ENCODE measurements at places on chromosomes 5 and 9.
A peak's percentile ranks its signal among the peaks of the same experiment; 100 is the strongest.

DNA sequence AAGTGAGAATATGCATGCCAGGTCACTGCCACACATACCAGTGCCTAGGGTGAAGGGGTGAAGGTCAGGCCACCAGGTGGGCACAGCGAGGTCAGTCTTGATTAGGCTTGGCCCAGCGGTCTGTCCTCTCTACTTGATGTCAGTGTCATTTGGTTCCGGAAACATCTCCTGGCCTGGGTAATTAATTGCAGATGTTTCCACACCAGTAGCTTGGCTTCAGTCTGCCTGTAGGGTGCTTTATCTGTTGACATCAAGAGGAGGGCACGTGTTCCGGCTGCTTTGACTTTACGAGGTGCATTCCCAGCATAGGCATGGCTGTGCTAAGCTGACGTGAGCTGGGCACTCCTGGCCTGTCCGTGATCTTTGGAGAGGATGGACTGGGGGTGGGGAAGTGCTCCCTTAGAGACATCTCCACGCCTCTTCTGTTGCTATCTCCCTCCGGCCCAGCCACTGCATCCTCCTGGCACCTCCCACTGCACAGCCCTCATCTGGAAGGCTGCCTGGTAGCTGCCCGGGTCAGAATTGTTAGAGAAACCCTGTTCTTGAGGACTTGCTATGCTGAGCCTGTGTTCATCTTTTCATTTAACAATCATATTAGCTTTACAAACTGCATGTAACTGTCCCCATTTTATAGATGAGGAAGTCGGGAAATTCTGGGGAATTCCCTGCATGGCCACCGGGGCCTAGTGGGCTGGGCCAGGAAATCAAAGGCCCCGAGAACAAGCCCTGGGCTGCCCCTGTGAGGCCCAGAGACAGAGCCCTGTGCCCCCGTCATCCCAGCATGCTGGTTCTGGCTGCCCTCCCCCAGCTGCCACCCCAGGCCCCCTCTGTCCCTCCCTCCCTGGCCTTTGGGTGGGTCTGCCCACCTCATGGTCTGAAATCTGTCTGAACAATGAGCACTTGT lies 29.1 kb downstream of the JADE2 start:
- no peak for DNase-seq

DNA sequence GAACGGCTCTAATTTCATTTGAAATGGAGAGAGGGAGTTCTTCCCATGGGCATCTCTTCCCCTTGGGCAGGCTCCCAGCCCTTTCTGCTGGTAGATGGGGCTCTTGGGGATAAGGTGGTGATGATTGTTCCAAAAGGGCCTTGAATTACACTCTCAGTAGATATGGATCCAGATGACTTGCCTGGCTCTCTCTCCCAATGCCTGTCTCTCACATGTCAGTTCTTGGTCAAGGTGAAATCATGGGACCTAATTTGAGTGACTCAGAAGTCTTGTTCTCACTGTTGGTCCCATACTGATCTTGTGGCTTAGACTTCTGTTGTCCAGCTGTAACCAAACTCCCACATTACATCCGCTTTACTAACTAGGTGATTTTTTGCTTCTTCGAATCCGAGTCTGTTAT lies 317.0 kb upstream of the RFX3 start:
- no peak for DNase-seq

GRCh38 chr9:136137321-136138265 lies 18.9 kb upstream of the TMEM250 start:
- no peak for DNase-seq

DNA sequence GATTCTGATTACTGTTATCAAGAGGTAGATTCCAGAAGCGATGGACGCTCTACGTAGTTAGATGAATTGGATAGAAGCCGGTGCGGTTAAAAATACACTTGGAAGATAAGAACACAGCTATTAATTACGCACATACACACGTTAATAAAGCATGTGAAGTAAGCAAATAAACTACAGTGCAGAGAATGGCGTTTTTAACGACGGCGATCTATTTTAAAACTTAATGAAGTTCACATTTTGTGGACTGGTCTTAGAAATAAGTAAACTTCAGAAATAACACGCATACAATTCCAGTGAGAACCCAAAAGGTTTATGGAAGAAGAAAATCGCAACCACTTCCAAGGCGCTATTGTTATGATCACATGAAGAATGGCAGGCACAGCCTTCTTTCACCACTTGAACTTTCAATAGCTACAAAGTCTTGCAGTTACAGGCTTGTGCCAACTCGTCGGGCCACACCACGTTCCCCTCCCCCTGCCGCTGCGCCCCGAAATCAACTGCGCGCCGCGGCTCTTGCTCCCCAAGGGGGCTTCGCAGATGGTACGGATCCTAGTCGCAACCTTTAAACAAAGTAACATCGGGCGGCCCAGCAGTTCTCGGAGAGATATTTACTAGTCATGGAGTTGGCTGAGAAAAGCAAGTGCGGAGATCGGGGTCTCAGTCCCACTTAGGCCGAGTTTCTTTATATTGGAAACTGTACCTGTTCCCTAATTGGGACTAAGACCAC lies 866 bp upstream of the SEMA6A start:
- no peak for DNase-seq

DNA sequence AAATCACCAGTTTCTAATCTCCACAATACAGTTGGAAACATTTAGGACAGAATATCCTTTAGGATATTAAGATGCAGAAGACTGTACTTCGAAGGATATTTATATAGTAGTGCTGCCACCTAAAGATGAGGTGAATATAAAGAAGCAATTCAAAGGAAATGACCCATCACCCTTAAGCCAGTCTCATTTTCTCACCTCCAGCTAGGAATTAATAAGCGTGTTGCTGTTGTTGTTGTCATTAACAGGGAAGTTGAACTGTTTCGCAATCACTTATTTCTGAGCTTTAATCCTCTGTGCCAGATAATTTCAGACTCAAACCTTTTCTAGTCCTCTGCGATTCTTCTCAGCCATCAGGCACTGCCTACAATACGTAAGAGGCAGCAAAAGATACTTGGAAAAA lies 7.8 kb upstream of the PURA start:
- no peak for DNase-seq

DNA sequence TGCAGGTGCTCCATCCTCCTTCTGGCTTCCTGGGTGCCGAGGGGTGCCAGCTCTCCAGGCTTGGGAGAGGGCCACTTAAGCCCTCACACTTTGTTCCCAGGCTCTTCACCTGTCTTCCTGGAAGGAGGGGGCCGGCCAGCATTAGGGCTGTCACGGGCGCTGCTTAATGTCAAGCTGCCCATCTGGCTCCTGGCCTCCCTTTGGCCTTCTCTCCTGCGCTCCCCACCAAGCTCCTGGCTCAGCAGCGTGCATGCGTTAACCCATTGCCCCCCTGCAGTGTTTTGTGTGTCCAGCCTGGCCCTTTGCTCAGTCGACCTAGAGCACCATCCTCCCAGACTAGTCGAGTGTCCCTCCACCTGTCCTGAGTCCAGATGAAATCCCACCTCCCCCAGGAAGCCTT lies 21.3 kb downstream of the NTNG2 start:
- no peak for DNase-seq

DNA sequence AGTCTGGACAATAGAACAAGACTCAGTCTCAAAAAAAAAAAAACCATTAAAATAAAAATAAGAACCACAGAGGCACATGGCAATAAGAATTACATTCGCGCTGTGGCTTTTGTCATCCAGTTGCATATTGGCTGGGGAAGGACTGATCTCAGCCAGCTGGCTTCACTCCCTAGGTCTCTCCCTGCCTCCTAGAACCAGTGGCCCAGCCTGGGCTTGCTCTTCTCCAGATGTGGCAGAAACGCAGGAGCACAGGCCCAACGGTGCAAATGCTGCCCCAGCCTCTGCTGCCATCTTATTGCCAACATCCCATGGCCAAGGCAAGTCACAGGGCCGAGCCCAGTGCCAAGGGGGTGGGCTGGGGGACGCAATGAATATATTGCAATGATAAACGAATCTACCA lies 37.0 kb downstream of the NKX2-5 start:
- no peak for DNase-seq

DNA sequence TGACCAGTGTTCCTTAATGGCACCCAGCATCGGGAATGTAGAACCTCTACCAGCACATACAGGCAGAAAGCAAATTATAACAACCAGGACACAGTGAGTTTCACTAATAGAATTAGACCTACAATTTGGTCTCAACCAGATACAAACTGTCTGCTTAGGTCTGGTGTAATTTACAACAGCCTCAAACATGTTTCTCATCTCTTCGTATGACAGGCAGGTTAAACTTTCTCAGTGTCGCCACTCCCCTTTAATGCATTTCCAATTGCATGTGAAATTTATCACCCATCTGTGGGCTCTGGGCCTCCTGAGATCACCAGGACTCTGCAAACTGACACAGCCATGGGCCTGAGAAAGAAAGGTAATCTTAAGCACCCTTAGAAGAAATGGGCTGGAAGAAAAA lies 218.7 kb downstream of the DCP2 start:
- DNase-seq = no peak

GRCh38 chr5:58750036-58750435 lies 167.2 kb downstream of the RAB3C start:
- no peak for DNase-seq

DNA sequence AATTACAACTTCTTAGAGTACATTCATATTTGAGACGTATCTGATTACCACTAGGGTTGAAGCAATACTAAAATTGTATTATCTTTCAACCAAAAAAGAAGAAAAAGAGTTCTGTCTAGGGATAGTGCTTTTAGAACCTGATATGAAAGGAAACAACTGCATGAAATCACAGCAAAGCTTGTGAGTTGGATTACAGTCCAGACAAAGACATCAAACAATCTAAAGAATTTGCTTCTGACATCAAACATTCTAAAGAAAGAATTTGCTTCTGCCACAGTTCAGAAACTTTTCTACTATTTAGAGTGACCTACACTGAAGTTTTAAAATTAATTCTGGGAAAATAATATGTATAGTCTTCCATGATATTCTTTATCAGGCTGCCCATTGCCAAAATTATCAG lies 1141.1 kb upstream of the ACO1 start:
- DNase-seq = no peak

GRCh38 chr9:104856413-104856941 lies 71.5 kb downstream of the ABCA1 start:
- DNase-seq = no peak

DNA sequence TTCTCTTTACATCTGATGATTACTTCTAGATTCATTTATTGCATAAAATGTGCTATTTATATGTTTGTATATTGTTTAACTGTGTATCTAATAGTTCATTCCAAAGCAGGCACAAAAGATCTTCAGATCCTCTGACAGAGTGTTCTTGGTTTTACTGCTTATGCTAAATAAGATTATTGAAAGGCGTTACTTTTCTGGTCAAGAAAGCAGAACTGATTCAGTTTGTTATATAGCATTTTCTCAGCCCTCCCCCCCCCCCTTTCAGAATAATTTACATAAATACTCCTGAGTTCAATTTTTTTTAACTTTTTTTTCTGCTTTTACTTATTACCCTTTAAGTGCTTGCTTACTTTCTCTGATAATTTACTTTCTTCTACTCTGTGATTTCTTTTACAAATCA lies 15.4 kb downstream of the CDC42SE2 start:
- no peak for DNase-seq

DNA sequence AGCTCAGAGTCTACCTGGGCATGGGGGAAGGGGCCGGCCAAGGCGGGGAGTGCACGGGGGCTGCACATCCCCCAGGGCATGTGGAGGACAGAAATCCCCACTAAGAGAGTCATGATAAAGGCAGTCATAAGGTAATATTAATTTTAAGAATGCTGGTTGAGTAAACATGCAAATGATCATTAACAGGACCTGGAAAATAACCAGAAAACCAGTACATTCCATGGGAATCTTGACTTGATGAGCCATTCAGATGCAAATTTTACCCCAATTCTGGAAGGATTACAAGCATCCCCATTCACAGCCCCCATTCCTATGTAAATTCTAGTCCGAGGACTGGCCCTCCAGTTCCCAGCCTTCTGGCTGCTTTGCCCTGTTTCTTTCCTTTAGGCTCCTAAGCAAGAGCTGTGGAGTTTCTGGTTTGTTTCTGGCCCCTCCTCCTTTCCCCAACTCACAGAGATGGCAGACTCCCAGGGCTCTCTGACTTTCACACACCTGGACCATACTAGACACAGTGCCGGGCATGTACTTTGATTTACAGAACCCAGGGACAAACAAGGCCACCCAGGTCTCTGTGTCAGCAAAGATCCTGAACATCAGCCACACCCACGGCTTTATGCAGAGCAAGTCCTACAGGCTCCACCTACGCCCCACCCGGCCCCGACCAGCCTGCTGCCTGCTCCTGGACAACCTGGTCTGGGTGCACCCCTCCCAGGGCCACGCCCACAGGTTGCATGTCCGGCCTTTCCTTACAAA lies 62.7 kb downstream of the SEMA4D start:
- DNase-seq = peak; percentile 84

DNA sequence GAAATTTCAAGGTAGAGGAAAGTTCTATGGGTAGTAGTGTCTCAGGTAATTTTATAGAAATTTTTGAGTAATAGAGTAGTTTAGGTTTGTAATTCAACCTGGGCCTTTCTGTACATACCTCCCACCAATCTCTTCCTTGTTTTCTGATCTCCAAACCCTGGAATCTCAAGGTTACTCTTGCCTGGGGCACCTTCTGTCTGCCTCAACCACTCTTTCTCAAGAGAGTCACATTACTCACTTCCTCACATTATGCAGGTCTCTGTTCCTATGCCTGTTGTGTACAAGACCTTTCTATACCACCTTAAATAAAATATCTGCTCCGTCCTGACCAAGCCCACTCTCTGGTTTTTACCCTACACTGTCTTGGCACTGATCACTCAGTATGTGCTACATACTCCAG lies 412.6 kb upstream of the CTNND2 start:
- no peak for DNase-seq

- DNase-seq = no peak
These were observed 47.2 kb upstream of the OR13F1 start for GRCh38 chr9:104456831-104457230.

DNA sequence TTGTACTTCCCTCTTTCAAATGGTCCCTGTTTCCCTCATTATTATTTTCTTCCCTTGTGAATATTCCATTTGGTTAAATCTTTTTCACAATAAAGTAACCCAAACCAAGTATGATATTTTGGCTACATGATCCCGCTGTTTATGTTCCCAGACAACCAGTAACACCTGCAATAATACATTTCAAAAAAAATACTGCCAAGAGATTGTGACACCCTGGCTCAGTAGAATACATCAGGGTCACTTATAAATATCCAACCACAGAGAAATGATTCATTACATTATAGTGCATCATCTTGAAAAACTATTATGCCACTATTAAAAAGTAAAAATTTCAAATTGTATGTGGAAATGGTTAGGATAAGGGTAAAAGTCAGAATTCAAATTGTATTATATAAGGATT lies 7.2 kb upstream of the OXCT1 start:
- no peak for DNase-seq

DNA sequence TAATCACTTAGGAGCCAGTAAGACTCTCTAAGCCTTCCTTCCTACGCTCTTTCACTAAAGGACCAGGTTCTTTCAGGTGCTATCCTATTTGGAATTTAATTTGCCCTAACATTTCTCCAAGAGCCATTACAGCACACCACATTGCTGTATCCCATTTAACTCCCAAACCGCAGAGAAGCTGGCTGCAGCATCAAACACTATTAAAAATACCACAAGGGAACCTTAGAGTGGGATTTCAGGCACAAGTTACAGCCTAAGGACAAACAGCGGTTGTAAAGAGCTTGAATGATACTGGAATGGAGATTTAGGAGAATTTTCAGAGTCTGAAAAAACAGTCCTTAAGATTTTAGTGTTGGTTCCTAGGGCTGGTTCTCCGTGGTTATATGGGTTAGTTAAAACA lies 566.4 kb downstream of the RAB3C start:
- DNase-seq = no peak

GRCh38 chr9:136865041-136865767 lies 904 bp downstream of the EDF1 start:
- DNase-seq = no peak

- DNase-seq = no peak
These were observed 14.1 kb downstream of the ASPN start for GRCh38 chr9:92468206-92468605.

Measured in iPS DF 6.9 (cell line).